ENCODE measurements at places on chromosomes 1 and 21.

DNA sequence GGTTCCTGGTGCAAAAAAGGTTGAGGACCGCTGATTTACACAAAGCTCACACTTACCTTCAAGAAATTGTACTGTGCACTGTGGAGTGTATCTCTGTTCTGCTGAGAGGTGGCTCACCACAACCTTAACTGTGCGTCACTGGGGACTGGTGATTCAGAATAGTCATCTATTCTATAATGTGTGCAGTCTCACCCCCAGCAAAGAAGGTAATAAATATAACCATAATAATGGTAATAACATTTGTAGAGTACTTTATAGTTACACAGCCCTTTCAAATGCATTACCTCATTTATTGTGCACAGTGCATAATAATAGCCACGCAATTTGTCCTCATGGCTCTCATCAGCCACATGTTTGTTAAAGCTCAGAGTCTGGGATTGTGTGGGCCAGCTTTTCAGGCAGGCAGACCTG, 59.4 kb upstream of the DUSP10 start:
- DNase-seq: no peak

- DNase-seq: peak; percentile 28
Observed at GRCh38 chr1:17119076-17119772, at the start of gene PADI2. PADI2 (minus strand) TSS chr1:17119451; CDS start chr1:17119371, 80 bp downstream.

DNA sequence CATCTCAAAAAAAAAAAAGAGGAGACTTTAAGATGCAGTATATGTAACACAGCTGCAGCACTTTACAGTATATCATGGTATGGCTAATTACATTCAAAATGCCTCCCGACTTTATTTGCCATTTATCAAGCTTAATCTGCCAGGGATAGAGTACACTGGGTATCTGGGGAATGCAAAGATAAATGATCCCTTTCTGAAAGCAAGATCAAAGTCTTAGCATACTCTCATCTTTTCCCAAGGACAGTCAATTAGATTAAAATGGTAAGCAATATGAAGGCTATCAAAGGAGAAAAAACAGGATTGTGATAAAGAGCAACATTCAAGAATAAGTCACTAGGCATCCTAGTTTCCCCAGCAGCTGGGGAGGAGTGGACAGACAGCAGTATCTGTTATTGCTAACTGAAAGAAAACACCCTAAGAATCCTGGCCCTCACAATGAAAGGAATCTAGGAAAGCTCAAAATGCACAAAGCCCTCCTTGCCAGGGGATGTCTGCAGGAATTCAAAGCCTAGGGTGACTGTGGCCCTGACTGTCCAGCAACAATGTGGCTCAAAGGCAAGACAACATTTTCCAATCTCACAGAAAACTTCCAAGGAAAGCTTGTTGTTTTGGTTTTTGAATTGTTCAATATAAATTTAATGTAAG, 56.7 kb upstream of the RAP1GAP start:
- DNase-seq: no peak

DNA sequence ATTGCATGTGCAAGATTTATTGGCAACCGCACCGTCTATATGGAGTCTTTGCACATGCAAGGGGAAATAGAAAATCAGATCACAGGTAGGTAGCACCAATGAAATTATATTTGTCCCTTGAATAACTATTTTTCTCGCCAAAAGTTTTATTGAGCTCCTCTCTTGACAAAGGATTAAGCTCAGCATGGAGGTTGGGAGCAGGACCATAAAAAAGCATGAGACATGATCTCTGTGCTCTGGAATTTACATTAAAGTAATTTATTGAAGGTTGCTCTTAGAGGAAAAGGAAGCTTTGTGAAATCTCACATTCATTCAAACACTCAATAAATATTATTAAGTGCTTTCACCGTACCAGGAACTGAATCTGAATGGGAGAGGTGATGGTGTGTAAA, 66.0 kb upstream of the UBE2U start:
- DNase-seq: no peak

DNA sequence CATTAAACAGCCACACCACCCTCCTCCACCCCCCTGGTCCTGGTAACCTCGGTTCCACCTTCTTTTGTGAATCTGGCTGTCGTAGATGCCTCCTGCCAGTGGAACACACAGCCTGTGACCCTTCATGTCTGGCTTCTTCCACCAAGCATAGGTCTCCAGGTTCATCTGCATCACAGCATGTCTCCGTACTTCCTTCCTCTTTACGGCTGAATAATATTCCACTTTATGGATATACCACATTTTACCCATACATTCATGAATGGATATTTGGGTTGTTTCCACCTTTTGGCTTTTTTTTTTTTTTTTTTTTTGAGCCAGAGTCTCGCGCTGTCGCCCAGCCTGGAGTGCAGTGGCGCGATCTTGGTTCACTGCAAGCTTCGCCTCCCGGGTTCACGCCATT, 11.8 kb upstream of the CALML6 start:
- DNase-seq: no peak

DNA sequence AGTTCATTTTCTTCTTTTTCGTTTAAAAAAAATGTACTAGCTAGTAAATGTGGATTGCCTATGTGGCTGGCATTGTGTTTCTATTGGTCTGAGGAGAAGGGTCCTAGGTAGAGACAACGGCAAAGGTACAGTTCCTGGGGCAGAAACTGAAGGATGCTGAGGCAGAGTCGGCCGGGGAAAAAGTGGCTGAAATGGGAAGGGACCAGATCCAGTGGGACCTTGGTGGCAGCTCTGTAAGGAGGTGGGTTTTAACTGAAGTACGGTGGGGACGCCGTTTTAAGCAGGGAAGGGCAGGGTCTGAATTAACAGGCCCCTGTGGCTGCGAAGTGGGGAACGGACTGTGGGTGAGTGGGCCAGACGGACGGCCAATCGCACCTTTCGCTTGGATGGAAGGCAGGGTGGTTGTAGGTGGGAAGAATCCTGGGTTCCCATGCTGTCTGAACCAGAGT, 420 bp upstream of the VPS13D start:
- no peak for DNase-seq

Data from activated T-cell treated with anti-CD3 and anti-CD28 coated beads, Interleukin-2, amount 50 U/mL, for 4 hours (primary cell).